ENCODE measurements at places on chromosomes 12 and 14. TPM values are rescaled to one million over a fixed set of nuclear protein-coding genes. Genes with fewer than 3 reads are reported as not detected.

The RPS6KL1 gene
- total RNA-seq = 2.8 TPM

The CLEC12A gene
- total RNA-seq = not detected

The ASCL1 gene
- 21.4 TPM for total RNA-seq

The RASSF8 gene
- not detected for total RNA-seq

The SLC38A4 gene
- total RNA-seq = 0.23 TPM

The RFLNA gene
- total RNA-seq = not detected

The SLC25A47 gene
- not detected for total RNA-seq

The SLC6A13 gene
- total RNA-seq = 0.61 TPM

The LGMN gene
- total RNA-seq = 3.5 TPM

The C12orf42 gene
- 2.0 TPM for total RNA-seq

The DHH gene
- not detected for total RNA-seq

The TAS2R19 gene
- 2.7 TPM for total RNA-seq

The FAIM2 gene
- total RNA-seq = not detected

The DUSP16 gene
- total RNA-seq = 44.2 TPM

The RNASE2 gene
- total RNA-seq = not detected

The PTPRR gene
- total RNA-seq = 0.27 TPM

The PTPRB gene
- 0.10 TPM for total RNA-seq

The TAMALIN gene
- total RNA-seq = 0.49 TPM

The MYH6 gene
- total RNA-seq = not detected

Data from GM12878 (cell line).